ENCODE measurements at places on chromosomes 7 and 10. TPM values are rescaled to one million over a fixed set of nuclear protein-coding genes. Genes with fewer than 3 reads are reported as not detected.

AKR1C8 gene
- not detected for total RNA-seq

GLRX3 gene
- 51.6 TPM for total RNA-seq

CUBN gene
- 0.77 TPM for total RNA-seq

PRXL2A gene
- total RNA-seq, result 12.2 TPM

TECTB gene
- not detected for total RNA-seq

SPDYE11 gene
- total RNA-seq, result not detected

KIAA1549 gene
- total RNA-seq, result 3.9 TPM

MYL10 gene
- total RNA-seq, result not detected
